ENCODE measurements at places on chromosomes 7 and 10.

DNA sequence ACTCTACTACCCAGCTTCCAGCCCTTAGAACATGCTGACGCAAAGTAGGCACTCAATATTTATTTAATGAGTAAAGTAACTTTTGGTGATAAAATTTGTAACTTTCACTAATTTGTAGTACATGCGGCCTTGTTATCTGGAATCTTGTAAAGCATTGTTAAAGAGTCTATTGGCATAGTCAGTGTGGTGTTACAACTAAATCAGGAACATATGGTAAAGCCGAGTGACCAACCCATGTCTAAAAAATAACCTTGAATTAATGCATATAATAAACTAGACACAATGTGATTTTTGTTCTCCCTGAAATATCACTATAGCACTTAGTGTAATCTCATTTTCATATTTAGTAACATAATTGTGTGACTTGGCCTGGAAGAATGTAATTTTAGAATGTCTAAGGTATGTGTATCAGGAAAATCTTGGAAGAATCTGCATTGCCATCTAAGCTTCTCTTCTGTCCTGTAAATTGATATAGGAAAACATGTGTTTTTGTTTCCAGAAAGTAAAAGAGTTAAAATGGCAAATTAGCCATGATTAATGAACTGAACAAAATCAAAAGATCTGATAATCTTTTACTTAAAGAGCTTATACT, 256.7 kb upstream of the GNAI1 start:
- DNase-seq = no peak

DNA sequence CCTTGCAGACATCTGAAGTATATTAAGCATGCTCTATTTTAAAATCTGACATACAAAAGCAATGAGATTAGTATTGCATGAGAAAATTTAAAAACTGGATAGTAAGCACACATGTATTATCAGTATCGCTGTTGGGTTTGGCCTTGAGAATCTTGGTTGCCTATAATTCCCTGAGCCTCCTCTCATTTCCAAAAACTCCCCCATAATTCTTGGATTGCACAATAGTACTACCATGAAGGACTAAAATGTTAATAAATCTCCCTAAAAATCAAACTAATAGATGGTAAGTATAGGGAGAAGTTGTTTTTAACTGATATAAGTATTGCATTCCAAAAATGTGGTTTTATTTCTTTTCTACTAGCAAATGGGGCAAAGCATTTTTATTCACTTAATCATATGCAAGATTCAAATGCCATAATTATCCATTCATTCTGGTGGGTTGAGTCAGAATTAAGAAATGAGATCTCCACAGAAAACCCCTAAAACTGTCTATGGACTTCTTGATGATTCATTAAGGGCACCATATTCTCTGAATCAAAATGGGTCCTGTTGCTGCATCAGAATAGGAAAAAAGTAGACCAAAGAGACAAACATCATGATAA, 10.3 kb upstream of the VIM start:
- no peak for DNase-seq

GRCh38 chr7:41696323-41696916, 6.5 kb downstream of the INHBA start:
- DNase-seq = peak; percentile 46

DNA sequence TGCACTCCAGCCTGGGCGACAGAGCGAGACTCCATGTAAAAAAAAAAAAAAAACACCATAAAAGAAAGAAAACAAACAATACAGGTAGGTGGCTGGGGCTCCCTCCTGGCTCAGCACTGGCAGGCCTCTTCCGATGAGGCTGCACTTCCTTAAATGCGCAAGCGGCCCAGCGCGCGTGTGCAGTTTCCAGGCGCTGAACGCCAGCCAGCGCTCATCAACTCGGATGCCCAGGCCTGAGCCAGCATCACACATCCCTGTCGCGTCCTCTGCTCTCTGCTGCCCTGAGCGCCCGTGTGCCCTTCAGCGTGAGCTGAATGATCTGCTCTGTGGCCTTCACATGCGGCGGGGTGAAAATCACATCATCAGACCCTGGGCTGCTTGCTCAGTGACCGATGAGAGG, 31.8 kb downstream of the NUDT1 start:
- no peak for DNase-seq

DNA sequence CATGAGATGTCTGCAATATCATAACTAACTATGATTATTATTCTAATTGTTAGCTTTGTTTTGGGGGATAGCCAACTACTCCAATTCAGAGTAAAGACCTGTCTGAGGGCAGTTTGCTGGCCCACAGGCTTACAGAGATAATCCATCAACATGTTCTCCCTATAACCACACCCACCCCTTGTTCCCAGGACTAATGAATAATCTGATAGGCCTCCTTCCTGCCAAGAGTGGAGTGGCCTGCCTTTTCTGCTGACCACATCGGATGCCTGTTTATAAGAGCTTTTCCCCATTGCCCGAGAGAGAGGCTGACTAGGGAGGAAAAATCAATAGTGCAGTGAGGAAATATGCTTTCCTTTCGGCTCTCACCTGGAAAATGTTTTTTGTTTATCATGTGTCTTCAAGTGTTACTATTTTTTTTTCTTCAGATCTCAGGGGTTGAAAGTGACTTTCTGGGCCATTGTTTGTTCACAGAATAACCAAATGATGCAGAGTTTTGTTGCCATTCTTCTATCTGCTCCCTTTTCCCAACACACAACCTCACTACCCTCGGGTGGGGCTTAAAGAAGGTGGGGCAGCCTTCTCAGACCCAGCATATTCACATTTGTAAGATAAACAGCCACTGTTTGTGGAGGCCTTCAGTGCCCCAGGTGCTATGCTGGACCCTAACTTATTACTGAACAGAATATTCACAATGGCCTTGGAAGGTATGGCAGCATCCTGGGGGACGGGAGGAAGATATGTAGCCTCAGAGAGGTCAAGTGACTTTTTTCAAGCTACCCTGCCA, 38.4 kb downstream of the PLPP4 start:
- DNase-seq = no peak

GRCh38 chr10:91006752-91007346, 86.0 kb upstream of the ANKRD1 start:
- peak; percentile 23 for DNase-seq

DNA sequence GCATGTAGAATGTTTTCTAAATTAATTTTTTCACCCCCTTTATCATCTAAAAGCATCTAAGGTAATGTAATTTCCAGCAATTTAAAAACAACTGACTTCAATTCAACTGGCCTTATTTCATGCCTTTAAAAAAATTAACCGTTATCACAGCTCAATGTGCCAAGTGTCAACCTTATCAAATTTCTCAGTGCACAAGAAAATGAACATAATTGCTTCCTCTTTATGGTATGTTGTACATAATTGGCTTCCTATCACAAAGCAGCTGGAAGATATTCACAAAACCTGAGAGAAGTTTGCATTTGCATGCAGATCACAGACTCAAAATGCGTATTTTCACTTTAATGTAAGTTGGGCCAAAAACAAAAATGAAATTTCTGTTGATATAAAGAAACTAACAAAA, 966.4 kb downstream of the GRM8 start:
- DNase-seq = no peak

DNA sequence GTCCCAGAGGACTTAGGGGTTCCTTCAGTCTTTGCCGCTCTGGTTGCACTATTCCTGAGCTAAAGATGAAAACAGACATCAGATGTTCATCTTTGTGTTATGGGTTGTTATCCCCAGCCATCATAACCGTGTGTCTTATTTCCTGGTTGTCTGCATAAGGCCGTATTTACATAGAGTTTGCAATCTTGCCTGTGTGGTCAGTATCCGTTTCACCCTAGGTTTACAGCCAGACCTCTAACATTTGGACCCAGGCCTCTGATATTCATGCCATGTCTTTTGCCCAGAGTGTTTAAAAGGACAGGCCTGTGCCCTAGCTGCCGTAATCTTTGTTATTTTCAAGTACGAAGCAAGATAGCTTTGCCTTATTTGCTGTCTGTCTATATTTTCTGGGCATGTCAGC, 26.6 kb downstream of the LRRC4 start:
- peak; percentile 21 for DNase-seq

- peak; percentile 89 for DNase-seq
Observed at GRCh38 chr7:157010588-157011332, at the start of gene MNX1. MNX1 (minus strand) TSS chr7:157010663; CDS start chr7:157010350, 313 bp downstream.

- no peak for DNase-seq
Observed at GRCh38 chr7:151141855-151142685, 25.4 kb downstream of the GBX1 start.

GRCh38 chr7:113373863-113374262, 255.5 kb upstream of the SMIM30 start:
- no peak for DNase-seq

- no peak for DNase-seq
Observed at GRCh38 chr10:22978287-22978686, 50.4 kb downstream of the ARMC3 start.

- DNase-seq = no peak
Observed at GRCh38 chr7:122679813-122680212, 19.1 kb downstream of the RNF133 start.

DNA sequence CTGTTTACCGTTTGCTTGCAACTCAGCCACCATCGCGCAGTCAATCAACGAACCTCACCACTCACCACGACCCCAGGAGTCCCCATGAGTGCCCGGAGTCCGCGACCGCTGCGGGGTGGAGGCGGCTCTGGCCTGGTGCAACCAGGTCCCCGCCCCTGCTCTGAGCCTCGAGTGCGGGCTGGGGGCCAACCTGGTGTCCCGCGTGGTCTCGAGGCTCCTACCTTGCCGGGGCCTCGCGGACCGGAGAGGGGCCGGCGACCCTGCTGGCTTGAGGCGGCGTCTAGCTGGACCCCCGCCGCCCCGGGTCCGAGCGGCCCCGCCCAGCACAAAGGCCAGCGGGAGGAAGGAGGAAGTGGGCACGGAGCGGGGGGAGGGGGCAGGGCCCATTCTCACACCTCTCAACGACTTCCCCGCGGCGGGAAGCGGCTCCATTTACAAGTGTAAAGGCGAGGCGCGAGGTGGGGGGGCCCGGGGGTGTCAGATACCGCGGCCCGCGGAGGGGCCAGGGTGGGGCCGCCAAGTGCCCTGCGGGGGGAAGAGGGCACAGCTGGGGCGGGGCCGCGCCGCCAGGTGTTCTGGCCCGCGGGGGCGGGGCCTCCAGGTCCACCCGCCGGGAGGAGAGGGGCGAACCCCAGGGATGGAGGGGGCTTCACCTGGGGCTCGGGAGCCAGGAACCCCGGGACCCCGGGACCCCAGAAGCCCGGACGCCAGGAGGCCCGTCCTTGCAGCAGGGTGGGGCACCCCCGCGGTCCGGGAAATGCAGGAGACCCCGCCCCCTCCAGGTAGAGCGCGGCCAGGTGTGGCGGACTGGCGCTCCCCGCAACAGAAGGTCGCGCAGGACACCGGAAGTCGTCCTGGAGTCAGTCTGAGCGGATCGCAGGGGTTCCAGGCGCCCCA, 8.6 kb downstream of the CTBP2 start:
- no peak for DNase-seq

DNA sequence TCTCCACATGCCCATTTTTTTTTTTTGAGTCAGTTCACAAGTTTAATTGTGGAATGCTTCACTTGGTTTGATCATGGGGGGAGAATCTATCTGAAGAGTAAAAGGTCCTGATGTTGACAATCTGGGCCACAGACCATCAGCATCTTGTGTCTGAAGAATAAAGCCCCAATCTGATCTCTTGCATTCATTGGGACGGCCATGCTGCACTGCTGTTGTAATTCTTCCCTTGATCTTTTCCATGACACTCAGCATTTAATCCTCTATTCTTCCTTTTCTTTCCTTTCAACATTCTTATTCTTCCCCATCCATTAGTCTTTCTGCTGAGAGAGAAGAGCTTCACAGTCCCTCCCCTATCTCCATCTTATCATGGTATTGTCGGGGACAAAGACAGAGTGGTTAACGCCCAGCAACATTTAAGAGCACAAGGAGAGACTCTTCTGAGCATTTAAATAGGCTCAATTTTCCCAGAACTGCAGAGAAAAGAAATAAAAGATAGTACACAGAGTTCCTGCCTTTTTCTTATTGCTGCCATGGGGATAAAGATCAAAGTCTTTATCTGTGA, 1157.3 kb downstream of the SORCS3 start:
- no peak for DNase-seq

DNA sequence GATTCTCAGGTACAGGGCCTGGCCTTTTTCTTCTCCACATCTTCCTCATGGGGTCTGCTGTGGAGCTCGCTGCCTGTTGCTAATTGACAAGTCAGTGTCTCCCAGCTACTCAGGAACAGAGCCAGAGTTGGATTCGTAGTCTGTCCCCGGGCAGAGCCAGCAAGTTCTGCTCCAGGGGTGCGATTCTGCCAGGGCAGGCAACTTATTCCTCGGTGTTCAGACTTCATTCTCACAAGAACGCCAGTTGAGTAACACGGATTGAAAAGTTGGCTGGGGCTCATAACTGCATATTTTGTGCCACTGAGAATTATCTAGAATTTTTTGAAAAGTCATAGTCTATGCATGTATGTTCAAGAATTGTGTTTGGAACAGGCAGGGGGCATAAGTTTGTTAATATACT, 336.7 kb upstream of the NPVF start:
- DNase-seq = no peak

DNA sequence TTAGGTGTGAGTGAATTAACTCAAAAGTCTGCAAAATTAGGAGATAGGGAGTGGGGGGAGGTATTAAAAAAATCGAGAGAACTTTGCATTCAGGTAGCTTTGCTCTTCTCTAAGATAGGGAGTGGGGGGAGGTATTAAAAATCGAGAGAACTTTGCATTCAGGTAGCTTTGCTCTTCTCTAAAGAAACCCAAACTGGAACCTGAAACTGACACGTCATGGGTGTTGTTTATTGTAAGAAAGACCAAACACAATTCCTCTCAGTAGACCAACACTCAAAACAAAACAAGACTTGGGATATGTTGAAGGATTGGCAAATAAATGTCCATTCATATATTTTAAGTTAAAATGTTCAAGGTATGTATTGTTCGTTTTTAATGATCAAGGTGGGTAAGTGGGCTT, 87.9 kb downstream of the KIAA1549 start:
- DNase-seq = no peak

DNA sequence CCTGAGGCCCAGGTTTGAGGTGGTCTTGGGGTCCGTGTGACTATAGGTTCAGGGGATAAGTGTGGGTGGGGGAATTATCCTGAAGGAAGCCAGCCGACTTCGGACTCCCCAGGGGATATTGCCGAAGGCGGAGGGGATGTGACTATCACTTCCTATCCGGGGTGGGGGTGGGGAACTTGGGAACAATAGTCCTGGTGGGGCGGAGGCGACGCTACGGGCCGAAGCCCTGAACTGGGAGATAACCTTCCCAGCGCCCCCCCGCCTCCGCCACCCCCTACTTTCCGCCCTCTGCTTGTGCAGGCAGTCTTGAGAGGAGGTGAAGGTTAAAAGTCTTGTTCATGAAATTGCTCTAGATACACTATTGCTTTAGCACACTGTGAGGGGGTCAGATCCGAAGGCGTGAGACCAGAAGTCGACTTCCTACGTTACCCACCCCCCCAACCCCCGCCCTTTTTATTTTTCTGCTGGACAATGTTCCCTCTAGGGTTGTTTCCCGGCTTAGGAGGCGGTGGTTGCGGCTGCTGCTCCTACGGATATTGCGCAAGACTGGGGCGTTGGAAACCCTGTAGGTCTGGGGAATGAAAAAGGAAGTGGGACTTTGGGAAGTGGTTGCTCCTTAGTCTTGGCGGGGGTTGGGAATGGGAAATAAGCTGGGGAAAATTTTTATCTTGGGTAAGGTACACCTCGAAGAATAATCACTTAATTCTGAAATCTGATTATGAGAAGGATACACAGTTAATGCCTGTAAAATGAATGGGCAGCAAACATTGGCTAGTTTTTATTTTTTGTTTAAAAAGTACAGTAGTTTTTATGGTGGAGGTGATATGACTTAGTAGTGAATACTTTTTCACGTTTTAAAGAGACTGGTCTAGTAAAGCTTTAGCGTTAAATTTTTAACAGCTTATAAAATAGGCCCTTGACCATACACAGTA, 1.5 kb downstream of the PTPN12 start:
- DNase-seq = no peak

- DNase-seq = no peak
Observed at GRCh38 chr10:95279042-95279820, 11.6 kb downstream of the PDLIM1 start.

GRCh38 chr7:112097524-112097923, 108.7 kb downstream of the DOCK4 start:
- DNase-seq = no peak

Data from OCI-LY7 (cell line).